ENCODE measurements at places on chromosomes 4 and X.

GRCh38 chr4:126592088-126592487, 1040.7 kb upstream of the INTU start:
- DNase-seq, result no peak

- peak; percentile 34 for DNase-seq
Observed at GRCh38 chr4:90025248-90025647, 101.9 kb upstream of the CCSER1 start.

GRCh38 chr4:71107726-71108125, 114.3 kb downstream of the DCK start:
- DNase-seq, result no peak

DNA sequence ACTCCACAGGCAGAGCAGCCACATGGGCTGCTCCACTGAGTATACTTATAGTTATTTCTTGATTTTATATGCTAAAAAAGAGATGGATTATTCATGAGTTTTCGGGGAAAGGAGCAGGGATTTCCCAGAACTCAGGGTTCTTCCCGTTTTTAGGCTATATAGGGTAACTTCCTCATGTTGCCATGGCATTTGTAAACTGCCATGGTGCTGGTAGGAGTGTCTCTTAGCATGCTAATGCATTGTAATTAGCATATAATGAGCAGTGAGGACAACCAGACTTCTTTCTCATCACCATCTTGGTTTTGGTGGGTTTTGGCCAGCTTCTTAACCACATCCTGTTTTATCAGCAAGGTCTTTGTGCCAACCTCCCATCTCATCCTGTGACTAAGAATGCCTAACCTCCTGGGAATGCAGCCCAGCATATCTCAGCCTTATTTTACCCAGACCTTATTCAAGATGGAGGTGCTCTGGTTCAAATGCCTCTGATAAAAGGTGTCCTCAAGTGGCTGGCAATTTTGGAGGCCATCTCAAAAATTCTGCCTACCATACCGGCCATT, 213.0 kb upstream of the VEGFC start:
- DNase-seq, result no peak

DNA sequence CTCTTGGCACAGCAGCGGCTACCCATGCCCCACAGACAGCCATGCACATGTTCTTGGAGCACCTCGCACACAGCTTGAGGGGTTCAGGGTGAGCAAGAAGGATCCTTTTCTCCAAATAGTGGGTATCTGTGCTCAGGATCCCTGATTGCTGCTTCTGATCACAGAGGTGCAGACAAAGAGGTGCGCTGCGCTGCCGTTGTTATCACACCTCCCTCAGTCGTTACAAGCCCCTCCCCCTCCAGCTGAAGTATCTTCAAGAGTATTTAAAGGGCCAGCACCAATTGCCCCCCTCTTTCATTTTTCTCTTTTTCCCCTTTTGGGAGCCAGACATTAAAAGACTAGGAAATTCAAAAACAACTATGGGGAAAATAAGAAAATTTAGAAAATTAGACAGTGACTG, 44.3 kb downstream of the NELFA start:
- DNase-seq, result no peak

GRCh38 chr4:41586675-41587225, 48.8 kb downstream of the LIMCH1 start:
- DNase-seq, result no peak

DNA sequence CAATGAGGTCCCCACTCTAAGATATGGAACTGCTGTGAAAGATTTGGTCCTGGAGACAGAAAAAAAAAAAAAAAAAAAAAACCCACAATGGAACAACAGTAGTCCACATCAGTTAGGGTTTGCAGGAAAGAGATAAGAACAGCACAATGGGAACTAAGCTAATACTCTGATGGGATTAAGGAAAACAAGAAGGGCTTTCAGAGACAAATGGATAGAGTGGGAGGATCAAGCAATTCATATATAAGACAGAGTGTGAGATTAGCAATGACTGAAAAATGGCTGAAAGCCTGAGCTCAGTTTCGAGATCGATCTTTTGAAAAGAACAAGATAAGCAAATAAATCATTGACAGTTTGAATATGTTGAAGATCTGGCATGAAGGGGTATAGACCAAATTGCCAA, 188.4 kb upstream of the TRPC5 start:
- no peak for DNase-seq

DNA sequence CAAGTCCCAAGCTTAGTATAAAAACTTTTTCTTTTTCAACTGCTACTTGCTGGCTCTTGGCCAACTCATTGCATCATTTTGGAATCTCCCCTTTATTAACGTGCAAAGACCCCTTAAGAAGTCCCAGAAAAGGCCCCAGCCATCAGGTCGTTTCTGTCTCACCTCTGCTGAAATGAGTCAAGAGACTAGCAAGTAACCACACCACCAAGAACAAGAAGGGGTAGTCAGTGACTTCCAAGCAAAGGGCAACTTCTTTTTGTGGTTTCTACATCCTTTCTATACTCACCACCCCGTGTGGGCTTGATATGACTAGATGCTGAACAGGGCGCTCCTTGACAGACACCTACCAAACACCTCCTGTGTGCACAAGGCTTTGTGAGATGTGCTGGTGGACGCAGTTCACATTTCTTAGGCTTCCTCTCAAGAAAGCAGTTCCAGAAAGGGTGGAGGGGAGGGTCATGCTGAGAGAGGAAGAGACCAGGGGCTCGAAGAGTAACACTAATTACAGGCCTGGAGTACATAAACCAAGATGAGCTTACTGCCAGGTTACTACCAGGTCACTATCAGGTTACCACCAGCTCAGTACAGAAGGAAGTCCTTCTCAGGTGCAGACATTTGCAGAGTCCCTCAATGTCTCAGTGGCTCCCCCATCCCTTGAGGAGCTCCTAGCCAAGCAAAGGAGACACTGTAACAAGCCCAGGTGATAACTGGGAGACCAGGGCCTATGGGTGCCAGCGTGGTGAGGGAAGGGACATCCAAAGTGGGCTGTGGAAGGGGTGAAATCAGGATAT, 19.3 kb downstream of the JAKMIP1 start:
- no peak for DNase-seq

DNA sequence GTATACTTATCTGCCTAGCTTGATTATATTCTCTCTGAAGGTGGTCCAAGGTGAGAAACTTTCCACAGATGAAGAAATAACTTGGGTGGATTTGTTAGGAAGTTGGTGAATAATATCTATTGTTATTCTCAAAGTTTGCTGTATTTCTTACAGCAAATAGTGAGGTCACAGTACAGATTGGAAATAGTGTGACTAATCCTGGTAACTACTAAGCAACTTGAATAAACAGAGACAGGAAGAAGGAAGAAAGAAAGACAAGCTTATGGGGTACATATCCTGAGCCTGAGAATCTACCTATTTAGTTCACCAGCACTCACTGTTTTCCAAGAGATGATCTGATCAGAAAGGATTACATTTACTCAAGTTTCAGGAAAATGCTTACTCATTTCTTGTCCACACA, 1416.1 kb downstream of the RPA4 start:
- DNase-seq, result no peak

- DNase-seq, result peak; percentile 2
Observed at GRCh38 chr4:37157476-37158167, 86.9 kb upstream of the NWD2 start.

GRCh38 chr4:99490286-99490685, 20.5 kb upstream of the C4orf17 start:
- DNase-seq, result no peak

- no peak for DNase-seq
Observed at GRCh38 chr4:7186031-7186430, 6.3 kb upstream of the SORCS2 start.

DNA sequence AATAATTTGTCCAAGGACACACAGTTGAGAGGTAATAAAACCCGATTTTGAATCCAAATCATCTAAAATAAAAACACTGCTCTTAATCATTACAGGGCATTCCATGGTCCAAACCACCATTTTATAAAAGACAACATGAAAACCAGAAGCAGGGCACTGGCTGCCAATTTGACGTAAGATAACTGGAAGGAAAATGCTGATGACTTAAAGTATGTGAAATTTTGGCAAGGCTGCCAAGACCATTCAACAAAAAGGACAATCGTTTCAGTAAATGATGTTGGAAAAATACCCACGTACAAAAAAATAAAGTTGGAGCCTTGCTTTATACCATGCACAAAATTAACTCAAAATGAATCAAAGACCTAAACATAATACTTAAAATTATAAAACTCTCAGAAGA, 344.4 kb downstream of the RAPGEF2 start:
- no peak for DNase-seq

GRCh38 chr4:183099537-183100297, 660 bp downstream of the WWC2 start:
- peak; percentile 23 for DNase-seq

DNA sequence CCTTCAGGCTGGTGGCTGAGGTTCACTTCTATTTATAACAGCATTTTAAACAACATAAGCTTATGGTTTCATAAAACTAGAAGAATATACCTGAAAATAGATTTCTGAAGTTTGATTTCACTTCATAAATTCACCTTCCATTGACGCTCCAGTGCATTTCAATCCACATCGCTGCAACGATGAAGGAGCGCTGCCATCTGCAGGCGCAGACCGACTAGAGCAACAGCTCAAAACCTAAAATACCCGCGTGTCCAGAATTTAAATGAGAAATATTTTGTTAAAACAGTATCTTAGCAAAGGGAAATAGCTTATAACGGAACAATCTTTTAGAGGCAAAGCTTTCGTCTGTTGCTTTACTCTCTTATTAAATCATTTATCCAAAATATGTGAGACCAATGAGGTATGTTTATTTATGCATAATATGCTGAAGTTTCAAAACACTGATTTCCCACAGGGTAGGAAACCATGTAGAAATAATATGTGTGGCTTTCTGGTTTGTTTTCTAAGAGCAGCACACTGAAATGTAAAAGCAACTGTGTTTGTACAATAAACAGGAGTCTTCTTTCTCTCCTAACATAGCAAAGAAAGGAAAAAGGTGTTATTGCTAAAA, 816.4 kb upstream of the FRG1 start:
- peak; percentile 1 for DNase-seq

DNA sequence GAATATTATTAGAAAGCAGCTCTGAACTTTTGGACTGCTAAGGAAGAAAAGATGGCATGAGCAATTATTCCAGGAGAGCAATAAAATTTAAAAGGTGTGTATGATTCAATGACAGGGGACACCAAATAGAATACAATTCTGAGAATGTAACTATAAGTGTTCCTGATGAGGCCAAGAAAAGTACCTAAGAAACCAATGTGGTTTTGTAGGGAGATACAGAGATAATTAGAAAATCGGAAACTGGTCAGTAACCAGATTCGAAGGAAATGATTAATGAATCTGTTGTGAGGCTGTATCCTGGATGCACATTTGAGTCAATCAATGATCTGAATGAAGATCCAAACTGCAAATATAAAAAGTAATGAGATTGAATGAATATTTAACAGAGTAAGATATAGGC, 6.0 kb downstream of the NOA1 start:
- no peak for DNase-seq

- no peak for DNase-seq
Observed at GRCh38 chr4:105641845-105642244, 66.6 kb downstream of the INTS12 start.

DNA sequence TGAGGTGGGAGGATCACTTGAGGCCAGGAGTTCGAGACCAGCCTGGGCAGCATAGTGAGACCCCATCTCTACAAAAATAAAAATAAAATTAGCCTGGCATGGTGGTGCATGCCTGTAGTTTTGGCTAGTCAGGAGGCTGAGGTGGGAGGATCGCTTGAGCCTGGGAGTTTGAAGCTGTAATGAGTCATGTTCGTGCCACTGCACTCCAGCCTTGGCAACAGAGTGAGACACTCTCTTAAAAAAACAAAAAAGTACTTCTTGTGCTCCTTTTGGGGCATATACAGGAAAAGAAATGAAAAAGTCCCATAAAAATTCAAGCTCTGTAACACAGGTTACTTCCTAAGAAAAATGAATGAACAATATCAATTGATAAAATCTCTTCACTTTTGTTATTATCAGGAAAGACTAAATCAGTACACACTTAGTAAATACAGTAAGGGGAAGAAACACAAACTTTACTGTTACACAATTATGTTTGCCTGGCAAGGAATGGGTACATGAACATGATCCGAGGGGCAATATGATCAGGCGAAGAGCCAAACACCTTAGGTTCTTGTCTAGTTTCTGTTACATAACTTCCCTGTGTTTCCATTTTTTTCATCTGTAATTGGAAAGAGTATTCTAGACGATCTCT, 46.9 kb downstream of the CCDC158 start:
- no peak for DNase-seq

DNA sequence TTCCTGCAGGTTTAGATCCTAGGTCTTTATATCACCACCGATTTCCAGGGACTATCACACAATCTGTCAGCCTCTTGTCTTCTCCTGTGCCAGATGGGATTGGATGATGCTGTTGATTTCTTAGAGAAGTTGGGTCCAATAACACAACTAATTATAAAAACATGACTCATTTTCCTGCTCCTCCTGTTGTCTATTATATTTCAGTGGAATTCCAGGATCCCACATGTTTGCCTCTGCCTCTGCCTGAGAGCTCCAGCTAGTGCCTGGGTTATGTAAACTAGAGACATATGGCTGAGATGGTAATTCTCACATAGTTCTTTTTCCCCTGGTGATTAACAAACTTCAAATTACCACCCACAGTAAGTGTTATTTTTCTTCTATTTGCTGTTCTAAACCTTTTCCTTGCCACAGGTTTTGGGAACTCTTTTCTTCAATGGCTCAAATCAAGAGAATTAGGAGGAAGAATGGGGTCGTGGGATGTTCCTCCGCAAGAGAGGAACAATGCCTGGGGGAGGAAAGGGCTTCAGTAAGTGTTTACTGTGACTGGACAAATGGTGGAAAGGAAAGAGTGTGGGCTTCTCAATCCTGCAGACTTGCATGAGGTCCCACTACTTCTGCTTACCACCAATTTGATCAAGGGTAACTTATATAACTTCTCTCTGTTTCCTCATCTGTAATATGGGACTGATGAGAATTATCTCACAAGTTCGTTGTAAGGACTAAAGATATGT, 3.4 kb upstream of the HOPX start:
- no peak for DNase-seq

GRCh38 chrX:44106864-44107263, 133.7 kb upstream of the NDP start:
- no peak for DNase-seq

- DNase-seq, result no peak
Observed at GRCh38 chr4:31923634-31924033, 1203.5 kb downstream of the PCDH7 start.

- DNase-seq, result no peak
Observed at GRCh38 chr4:86431543-86432116, 71.8 kb upstream of the MAPK10 start.

GRCh38 chrX:16855363-16856075, 14.6 kb downstream of the RBBP7 start:
- DNase-seq, result peak; percentile 25
